ENCODE measurements at places on chromosomes 7 and 10.

DNA sequence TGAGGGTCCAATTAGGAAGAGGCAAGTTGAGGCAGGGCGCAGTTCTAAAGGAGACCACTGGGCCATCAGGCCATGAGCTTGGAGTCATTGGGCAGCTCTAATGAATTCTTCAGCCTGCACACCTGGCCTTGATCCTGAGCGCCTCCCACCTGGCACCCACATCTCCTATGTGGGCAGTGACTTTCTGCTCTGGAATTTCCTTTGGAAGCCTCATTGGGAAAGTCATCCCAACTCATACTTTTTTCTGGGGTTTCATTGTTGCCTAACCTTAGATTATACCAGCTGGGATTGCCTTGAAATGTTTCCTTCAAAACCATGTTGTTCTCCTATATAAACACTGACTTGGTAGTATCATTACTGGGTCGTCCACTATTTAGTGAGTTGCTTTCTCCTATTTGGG lies 54.1 kb downstream of the PLPP4 start:
- no peak for DNase-seq

DNA sequence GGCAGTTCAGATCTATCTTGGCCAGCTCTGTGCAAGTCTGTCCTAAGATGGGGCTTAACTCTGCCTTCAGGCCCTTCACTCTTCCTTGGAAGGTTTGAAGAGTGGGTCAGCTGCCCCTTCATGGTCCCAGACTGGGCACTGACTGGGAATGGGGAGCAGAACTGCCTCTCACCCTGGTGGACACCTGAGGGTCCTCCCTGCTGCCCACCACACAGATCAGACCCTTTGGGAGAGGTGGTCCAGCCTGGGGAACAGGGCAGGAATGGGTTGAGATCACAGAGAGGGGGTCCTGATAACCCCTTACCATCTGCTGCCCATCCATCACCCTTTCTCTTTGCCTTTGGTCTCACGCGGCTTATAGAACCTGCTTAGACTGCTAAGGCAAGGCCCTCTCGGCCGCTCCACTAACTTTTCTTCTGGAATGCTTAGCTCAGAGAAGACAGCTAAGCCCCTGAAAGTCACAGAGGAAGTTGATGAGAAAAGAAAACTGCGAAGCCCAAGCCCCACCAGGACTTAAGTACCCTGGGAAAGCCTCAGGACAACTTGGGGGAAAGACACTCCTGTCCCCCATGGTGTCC lies 402 bp upstream of the CDHR1 start:
- no peak for DNase-seq

DNA sequence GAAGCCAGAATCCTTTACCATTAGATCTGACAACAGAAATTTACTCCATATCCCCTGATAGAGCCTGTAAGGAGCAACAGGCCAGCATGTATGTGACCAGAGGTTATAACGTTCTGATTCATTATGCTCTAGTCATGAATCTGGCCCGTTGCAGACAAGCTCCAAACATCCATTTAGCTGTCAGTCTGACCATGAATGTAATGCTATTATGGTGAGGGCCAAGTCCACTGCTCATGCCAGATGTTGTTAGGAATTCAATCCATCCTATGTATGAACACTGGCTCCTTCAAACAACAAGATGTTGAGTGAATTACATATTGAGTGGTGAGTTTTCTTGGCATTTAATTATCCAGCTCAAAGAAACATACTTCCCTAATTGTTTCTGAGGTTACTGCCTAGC lies 610.1 kb upstream of the ANKRD30A start:
- no peak for DNase-seq

DNA sequence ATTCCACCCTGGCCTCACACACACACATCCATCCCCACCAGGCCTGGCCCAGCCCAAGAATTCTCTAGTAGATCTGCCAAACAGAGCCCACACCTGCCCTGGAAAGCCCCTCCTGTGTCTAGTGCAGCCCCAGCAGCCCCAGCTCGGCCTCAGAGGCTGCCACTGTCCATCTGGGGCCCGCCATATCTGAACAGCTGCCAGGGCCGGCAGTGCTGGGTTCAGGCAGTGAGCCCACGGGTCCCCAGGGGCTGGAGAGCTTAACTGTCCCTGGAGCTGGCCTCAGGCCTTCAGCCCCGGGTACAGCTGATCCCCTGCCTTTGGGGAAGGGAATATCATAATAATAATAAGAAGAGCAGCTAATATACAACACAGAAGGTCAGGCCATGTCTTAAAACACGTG lies 574 bp downstream of the MYL10 start:
- DNase-seq = no peak

- peak; percentile 44 for DNase-seq
Observed at GRCh38 chr10:58384095-58384494, 1.1 kb upstream of the TFAM start.

DNA sequence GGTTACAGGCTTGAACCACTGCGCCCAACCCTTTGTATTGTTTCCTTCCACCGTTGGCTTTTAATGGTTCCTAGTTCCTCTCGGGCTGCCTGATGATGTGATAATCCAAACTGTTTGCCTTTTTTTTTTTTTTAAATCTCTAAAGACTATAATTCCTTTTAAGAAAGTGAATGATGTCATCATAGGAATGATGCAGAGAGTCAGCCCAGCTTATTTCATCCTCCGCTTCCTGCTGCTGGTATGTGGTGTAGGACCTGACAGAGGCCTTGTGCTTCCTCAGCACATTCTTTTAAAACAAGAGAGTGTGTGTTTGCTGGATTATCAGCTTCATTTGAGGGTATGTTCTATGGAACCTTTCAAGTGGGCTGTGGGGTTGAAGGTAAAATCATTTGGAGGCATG lies 241.4 kb downstream of the LRMDA start:
- DNase-seq = no peak

GRCh38 chr7:514651-515598 lies 4.7 kb downstream of the PDGFA start:
- no peak for DNase-seq
